Small intestine (tissue), 16 donors: ENCODE measurements at places on chromosomes 6 and 20. TPM values are rescaled to one million over a fixed set of nuclear protein-coding genes. Genes with fewer than 3 reads are reported as not detected.
A peak's percentile ranks its signal among the peaks of the same experiment; 100 is the strongest.

- no peaks in the 10 kb centered on the region for H3K4me1 ChIP-seq
- no peak for DNase-seq
- no peaks in the 10 kb centered on the region for H3K27me3 ChIP-seq
- no peaks in the 10 kb centered on the region for H3K36me3 ChIP-seq
- no peak overlapping the region for H3K4me3 ChIP-seq
Observed at GRCh38 chr20:21562656-21563055, 48.8 kb upstream of the NKX2-2 start.

DNA sequence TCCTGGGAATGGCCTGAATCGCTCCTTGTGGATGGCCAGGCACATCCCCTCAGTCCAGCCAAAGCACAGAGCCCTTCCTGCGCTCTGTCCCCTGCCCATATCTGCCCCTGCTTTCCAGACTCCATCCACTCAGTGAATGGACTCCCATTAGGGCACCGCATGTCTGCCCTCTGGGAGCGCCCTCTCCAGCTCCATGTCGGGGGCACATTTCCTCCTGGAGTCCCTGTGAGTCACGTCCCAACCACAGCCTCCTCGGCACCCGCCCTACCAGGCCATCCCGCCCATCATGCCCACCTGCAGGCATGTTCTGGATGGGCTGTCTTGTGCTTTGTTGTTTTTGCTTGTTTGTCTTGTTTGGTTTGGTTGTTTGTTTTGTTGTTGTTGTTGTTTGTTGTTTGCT, 96.8 kb downstream of the PSMB1 start:
- no peak for DNase-seq
- no peaks in the 10 kb centered on the region for H3K4me1 ChIP-seq
- H3K4me3 ChIP-seq = no peak overlapping the region
- H3K27me3 ChIP-seq = no peaks in the 10 kb centered on the region
- no peak overlapping the region for H3K27ac ChIP-seq
- H3K36me3 ChIP-seq = no peaks in the 10 kb centered on the region

- H3K4me3 ChIP-seq = no peak overlapping the region
- no peaks in the 10 kb centered on the region for H3K36me3 ChIP-seq
- no peak overlapping the region for H3K27ac ChIP-seq
- no peaks in the 10 kb centered on the region for H3K27me3 ChIP-seq
- H3K4me1 ChIP-seq = no peaks in the 10 kb centered on the region
- DNase-seq = no peak
Observed at GRCh38 chr6:53464483-53464882, 80.4 kb downstream of the GCLC start.

DNA sequence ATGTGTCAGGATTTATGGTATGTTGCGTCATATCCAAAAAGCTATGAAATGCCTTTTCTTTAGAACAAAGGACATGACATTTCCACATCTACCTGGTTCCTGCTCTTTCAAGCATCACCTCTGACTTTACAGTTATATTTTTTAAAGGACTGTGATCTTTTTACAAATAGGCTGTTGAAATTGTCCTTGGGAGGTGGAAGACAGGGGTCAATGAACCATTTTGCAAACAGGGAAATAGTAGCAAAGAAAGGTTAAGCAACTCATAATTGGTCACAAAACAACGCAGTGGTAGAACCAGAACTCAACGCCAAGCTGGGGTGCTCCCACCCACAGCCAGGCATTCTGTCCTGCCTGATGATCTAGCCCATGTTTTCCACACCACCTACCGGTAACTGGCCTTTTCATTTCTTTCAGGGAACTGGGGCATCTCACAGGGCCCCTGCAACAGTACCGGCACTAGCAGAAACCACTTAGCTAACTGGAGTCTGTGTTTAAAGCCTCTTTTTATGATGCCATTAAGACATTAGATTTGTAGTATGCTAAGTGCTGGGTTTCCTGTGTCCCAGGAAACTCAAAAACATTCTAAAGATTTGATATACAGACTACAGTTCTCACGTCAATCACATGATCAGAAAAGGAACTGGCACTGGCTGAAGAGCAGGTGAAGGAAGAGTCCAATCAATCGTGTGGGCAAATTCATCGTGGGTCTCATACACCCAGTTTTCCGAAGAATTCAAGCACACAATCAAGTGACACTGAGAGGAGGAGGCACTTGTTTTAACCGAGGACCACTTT, 13.9 kb downstream of the ZNF217 start:
- H3K36me3 ChIP-seq = peaks cover 17% of the 10 kb centered on the region
- peak; percentile 76 for DNase-seq
- peak overlapping the region; percentile 86 for H3K27ac ChIP-seq

PKHD1 gene
- under 0.01 TPM for polyA plus RNA-seq

- no peaks in the 10 kb centered on the region for H3K36me3 ChIP-seq
- H3K4me3 ChIP-seq = no peak overlapping the region
- no peak overlapping the region for H3K27ac ChIP-seq
- peaks cover 30% of the 10 kb centered on the region for H3K4me1 ChIP-seq
- DNase-seq = no peak
- peaks cover 4% of the 10 kb centered on the region for H3K27me3 ChIP-seq
Observed at GRCh38 chr6:43395776-43396175, 26.3 kb upstream of the ZNF318 start.

GRCh38 chr20:44909872-44910689, at the start of gene PABPC1L:
TSS of gene PABPC1L (plus strand) at chr20:44910060. CDS start at chr20:44910144, 84 bp downstream.
- H3K36me3 ChIP-seq = peaks cover 7% of the 10 kb centered on the region
- no peaks in the 10 kb centered on the region for H3K27me3 ChIP-seq
- peaks cover 11% of the 10 kb centered on the region for H3K4me1 ChIP-seq
- H3K4me3 ChIP-seq = peak within 1 kb of the TSS; percentile 48
- H3K27ac ChIP-seq = no peak within 1 kb of the TSS
- peak; percentile 72 for DNase-seq

DNA sequence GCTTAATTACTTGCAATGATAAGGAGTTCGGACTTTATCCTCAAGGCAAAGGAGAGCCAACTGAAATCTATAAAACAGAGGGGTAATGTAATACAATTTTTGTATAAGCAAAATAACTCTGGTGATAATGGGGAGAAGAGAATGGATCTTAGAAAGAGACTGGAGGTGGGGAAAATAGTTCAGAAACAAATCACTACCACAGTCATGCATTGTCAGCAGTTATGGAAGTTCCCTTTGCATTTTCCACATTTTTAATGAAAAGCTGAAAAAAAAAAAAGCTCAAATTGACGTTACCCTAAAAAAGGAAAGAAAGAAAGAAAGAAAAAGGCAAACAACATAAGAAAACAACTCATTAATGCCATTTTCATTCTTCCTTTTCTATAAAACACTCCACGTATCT, 337.6 kb upstream of the HSF2 start:
- H3K27ac ChIP-seq = no peak overlapping the region
- H3K36me3 ChIP-seq = no peaks in the 10 kb centered on the region

DNA sequence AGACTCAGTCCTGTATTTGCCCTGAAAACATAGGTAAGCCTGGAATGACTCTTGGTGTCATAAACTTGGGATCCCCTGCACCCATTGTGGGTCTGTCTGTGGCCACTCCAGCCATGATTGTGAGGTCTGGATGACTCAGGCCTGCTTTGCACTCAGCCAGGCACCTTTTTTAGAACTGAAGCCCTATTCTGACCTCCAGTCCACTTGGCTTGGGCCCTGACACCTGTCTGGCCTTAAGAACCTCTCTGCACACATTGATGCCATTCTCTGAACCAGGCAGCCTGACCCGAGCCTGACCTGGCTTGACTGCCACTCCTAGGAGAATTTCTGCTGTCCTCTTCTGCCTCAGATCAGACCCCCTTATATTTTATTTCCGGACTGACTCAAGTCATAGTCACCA, 383.7 kb downstream of the MAFB start:
- DNase-seq = no peak
- no peak overlapping the region for H3K27ac ChIP-seq
- no peaks in the 10 kb centered on the region for H3K36me3 ChIP-seq
- no peak overlapping the region for H3K4me3 ChIP-seq

FAM184A gene
- 2.4 TPM for polyA plus RNA-seq

- H3K4me3 ChIP-seq = no peak overlapping the region
- DNase-seq = no peak
- no peak overlapping the region for H3K27ac ChIP-seq
- no peaks in the 10 kb centered on the region for H3K4me1 ChIP-seq
- peaks cover 3% of the 10 kb centered on the region for H3K27me3 ChIP-seq
Observed at GRCh38 chr20:58111310-58112016, 117.0 kb downstream of the ANKRD60 start.

DNA sequence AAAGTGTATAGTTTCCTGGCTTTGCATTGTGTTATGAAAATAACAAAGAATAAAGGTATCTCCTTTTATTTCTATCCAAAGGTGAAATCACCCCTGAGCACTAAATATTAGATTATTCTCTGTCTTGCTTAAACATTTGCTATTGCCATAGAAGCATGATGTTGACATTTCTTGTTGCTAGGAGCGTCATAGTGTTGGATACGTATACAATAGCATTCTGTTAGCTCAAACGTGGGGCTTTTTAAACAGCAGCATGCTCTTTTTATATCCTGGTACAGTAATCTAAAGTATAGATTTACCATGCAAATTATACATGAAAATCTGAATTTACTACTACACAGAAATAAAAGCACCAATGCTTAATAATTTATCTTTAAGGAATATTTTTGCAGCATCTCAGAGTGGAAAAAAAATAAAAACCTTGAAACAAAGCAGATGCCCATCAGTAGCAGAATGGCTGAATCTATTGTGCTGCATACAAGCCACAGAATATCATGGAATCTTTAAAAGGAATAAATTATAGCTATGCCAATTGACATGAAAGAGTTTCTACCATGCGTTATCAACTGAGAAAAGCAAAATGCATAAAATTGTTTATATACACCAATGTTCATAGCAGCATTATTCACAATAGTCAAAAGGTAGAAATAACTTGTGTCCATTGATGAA, 9.6 kb upstream of the HSF2 start:
- H3K27ac ChIP-seq = no peak overlapping the region
- H3K4me1 ChIP-seq = no peaks in the 10 kb centered on the region
- no peak overlapping the region for H3K4me3 ChIP-seq
- H3K27me3 ChIP-seq = no peaks in the 10 kb centered on the region

DNA sequence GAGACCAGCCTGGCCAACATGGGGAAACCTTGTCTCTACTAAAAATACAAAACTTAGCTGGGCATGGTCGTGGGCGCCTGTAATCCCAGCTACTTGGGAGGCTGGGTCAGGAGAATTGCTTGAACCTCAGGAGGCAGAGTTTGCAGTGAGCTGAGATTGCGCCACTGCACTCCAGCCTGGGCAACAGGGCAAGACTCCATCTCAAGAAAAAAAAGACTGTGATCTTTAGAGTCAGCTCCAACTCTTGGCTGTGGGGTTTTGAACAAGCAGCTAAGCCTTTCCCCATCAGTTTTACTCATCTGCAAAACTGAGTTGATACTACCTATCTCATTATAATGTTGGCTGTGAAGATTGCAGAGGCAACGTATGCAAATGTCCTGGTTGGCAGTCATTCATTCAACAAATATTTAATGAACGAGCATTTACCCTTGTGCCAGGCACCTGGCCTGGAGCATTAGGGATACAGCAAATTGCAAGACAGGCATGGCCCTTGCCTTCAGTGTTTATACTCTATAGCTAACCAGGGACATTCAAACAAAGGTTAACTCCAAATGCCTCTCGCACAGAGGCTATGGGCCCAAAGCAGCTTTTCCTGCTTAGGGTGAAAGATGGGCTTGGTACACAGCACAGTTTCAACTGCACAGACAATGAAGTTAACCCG, 37.8 kb downstream of the ILRUN start:
- no peaks in the 10 kb centered on the region for H3K36me3 ChIP-seq
- peaks cover 16% of the 10 kb centered on the region for H3K4me1 ChIP-seq
- DNase-seq = no peak
- H3K4me3 ChIP-seq = no peak overlapping the region

- no peak overlapping the region for H3K27ac ChIP-seq
- no peak overlapping the region for H3K4me3 ChIP-seq
- DNase-seq = no peak
- no peaks in the 10 kb centered on the region for H3K27me3 ChIP-seq
Observed at GRCh38 chr6:90218959-90219208, 77.8 kb downstream of the BACH2 start.

DNA sequence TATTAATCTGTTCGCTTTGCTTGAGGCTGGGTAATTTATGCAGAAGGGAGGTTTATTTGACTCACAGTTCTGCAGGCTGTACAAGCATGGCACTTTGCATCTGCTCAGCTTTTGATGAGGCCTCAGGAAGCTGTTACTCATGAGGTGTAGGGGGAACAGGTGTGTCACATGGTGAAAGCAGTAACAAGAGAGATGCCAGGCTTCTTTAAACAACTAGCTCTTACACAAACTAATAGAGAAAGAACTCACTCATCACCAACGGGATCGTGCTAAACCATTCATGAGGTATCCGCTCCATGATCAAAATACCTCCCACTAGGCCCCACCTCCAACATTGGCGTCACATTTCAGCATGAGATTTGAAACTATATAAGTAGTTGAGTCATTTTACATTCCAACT, 34.4 kb upstream of the GCLC start:
- H3K27ac ChIP-seq = no peak overlapping the region
- H3K4me1 ChIP-seq = no peaks in the 10 kb centered on the region
- no peak for DNase-seq
- H3K27me3 ChIP-seq = no peaks in the 10 kb centered on the region
- no peak overlapping the region for H3K4me3 ChIP-seq

- H3K27me3 ChIP-seq = peaks cover 9% of the 10 kb centered on the region
- H3K4me1 ChIP-seq = no peaks in the 10 kb centered on the region
- DNase-seq = no peak
- no peak overlapping the region for H3K27ac ChIP-seq
- H3K36me3 ChIP-seq = no peaks in the 10 kb centered on the region
- no peak overlapping the region for H3K4me3 ChIP-seq
Observed at GRCh38 chr6:84767526-84768201, 3.3 kb upstream of the TBX18 start.

DNA sequence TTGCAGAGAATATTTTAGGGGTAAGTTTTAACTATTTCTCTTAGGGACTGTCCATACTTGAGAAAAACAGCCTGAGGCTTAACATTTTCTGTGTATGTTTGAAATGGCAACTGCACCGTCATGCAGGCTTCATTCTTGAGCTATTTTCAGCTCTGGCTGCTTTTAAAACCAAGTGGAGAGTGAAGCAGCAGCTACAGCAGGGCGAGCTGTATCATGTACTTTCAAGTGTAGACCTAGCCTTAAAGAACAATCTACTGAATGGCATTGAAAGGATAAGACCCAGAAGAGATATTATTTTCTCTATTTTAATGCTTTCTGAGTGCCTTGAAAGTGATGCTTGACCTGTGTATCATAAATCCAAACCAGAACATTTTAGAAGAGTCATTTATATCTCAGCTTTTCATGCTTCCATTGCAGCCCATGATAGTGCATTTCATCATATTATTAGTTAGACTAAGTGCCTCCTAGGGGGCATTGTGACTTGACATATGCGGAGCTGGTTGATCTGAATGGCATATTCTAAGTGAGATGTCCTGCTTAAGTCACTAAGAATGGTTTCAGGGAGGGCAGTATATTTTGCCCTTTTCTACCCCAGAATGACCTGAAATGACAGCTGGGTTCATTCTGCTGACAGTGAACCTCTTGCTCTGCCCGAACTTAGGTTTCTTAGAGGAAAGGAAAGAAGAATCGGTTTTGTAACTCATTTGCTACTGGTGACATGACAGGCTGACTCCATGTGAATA, 85.3 kb downstream of the NKAIN2 start:
- H3K4me3 ChIP-seq = no peak overlapping the region
- H3K27ac ChIP-seq = no peak overlapping the region
- H3K27me3 ChIP-seq = no peaks in the 10 kb centered on the region
- DNase-seq = no peak
- no peaks in the 10 kb centered on the region for H3K36me3 ChIP-seq

- no peak overlapping the region for H3K4me3 ChIP-seq
- peak; percentile 73 for DNase-seq
- H3K36me3 ChIP-seq = peaks cover 21% of the 10 kb centered on the region
- H3K4me1 ChIP-seq = no peaks in the 10 kb centered on the region
- no peak overlapping the region for H3K27ac ChIP-seq
Observed at GRCh38 chr20:62808211-62808865, 3.7 kb downstream of the OGFR start.
